ENCODE measurements at places on chromosomes 4 and X.

DNA sequence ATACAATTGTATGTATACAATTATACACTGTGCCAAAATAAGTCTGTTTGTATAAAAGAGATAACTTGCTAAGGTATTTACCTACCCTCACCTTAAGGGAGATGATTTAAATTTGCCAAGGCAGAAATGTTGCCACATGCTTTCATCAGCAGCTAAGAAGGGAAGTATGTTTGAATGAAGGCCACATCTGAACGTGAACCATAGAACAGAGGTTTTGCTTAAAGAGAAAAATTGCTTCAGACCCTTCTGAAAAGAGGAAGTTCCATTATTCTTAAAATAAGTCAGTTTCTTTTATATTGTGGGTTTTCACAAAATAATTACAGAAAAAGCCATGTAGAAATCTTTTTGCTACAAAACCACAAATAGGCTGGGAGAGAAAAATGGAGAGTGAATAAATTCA lies 621.5 kb upstream of the HTR2C start:
- DNase-seq: no peak

DNA sequence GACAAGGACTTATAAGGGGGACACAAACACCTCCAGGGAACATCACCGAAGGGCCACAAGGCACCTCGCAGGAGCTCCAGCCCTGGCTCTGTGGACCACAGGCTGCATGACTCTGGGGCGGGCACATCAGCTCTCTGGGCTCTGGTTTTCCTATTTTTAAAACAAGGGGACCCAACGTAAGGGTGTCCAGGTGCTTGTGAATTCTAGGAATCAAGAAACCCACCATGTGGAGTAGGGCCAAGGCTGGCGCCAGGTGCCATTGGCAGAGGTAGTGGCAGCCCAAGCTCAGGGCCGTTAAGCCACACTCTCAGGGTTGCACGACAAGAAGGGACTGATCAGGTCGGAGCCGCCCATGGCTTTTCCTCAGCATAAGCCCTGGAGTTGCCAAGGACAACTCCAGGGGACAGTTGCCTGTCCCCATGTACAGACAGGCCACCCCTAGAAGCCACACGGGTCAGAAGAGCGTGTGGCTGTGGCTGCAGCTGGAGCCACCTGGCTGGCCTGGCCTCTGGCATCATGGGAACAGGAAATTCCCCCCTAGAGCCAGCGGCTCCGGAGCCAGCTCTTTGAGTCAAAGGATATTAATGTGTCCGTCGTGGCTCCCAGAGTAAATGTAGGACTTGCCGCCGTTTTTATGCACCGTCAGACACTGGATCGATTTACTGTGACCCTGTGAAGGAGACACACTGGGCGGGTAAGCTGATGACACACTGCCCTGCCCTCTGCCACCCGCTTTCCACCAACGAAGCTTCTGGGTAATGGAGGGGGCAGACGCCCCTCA lies 32.5 kb downstream of the WDR1 start:
- DNase-seq: no peak

GRCh38 chrX:154914052-154914451 lies 27.9 kb downstream of the F8A1 start:
- DNase-seq: no peak

- no peak for DNase-seq
Observed at GRCh38 chr4:136412708-136413107, 1119.6 kb downstream of the PCDH18 start.

DNA sequence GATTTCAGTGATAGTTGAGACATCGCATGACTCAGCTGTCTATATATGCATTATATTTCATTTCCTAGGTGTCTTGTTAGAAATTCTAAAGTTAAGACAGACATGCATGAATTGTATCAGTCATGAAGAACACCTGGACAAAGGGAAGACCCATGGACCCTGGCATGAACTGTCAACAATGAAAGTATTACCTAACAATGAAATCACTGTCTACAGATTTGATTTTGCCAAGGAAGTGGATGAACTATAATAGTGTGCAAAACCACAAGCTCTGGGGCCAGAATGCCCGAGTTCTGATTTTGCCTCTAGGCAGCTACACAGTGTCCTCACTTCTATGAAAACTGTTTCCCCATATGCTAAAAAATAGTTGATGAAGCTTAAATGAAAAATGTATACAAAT lies 386.1 kb downstream of the NLGN4X start:
- DNase-seq: no peak

DNA sequence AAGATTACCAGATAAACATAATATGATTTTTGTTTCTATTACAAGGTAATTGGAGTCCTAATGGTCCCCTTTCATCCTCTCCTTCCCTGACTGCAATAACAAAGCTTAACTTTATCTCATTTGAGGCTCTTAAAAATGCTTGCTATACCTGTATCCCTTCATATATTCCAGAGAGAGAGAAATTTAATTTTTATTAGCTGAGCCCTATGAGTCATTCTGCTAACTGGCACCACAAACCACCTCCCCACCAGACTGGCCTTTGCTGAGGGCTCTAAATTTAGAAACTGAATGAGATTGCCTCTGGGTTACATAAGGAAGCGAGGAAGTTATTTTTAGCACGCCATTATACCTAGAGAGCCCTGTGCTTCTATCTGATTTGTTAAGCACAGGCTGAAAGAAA lies 27.4 kb downstream of the CBLL2 start:
- DNase-seq: no peak

DNA sequence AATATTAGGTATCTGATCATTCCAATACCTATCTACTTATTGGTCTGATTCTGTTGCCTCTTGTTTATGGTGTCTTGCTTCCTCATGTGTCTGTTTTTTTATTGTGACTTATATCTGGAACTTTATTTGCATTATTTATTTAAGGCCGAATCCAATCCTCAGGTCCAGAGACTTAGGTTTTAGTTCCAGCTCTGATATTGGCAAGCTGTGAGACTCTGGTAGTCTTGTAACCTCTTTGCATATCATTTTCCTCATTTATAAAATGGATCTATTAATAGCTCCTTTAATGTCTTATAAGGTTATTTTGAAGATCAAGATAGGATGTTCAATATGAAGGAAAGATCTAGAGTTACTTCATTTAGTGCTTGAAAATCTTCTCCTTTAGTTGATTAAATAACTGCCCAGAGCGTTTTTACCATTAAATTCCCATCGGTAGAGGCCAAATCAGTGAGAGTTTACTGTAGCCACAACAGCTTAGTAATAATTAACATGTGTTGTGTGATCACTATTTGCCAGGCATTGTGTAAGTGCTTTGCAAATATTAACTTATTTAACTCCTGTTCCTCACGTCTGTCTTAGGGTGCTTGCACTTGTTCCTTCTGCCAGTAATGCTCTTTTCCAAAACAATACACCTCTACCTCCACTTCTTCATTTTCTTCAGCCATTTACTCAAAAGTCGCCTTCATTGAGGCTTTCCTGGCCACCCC lies 82.2 kb downstream of the CC2D2A start:
- DNase-seq: no peak

DNA sequence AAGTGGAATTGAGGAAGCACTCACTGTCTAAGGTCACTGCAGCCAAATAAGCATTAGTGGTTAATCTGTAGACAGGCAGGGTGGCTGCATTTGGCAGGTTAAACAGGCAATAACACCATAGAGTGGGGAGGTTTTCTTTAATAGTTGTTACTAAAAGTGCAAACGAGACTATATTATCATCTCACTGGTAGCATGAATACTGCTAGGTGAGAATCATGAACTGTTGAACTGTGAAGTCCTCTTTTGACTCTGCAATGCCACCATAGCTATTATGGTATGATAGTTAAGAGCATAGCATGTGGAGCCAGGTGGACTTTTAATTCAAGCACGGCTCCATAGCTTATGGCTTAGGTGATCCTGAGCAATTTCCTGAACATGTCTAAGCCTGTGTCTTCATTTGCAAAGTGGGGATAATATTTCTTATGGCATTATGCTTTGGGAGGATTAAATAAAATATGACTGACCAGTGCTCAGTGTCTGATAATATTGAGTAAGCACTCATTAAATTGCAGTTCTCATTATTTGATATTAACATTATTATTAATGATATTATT lies 235.6 kb upstream of the HHIP start:
- DNase-seq: no peak

- no peak for DNase-seq
Observed at GRCh38 chr4:3683077-3683743, 83.0 kb upstream of the ADRA2C start.

DNA sequence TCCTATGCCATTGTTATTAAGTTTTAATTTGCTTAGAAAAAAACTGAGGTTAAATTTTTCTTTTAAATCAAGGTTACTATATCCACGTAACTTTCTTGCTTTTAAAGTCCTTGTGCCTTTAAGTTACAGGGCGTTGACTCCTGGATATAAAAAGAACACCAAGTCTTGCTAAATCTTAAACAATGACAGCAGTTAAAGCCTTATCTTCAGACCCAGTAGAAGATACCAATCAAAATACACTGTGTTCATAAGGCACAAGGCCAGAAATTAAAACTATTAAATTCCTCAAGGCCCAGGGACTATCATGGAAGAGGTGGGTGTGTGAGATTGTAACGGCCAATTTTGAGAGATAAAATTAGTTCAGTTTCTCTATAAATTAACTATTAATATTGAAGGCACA lies 60.4 kb downstream of the PAGE2 start:
- DNase-seq: no peak

GRCh38 chrX:55004231-55004630 lies 4.1 kb downstream of the APEX2 start:
- no peak for DNase-seq
